ENCODE measurements at places on chromosomes 1 and 21.
A peak's percentile ranks its signal among the peaks of the same experiment; 100 is the strongest.

GRCh38 chr1:191592039-191592438, 566.2 kb upstream of the RGS18 start:
- H3K4me1 ChIP-seq: no peaks in the 10 kb centered on the region
- no peak for DNase-seq
- H3K36me3 ChIP-seq: no peaks in the 10 kb centered on the region
- no peaks in the 10 kb centered on the region for H3K27me3 ChIP-seq
- H3K4me3 ChIP-seq: no peak overlapping the region

DNA sequence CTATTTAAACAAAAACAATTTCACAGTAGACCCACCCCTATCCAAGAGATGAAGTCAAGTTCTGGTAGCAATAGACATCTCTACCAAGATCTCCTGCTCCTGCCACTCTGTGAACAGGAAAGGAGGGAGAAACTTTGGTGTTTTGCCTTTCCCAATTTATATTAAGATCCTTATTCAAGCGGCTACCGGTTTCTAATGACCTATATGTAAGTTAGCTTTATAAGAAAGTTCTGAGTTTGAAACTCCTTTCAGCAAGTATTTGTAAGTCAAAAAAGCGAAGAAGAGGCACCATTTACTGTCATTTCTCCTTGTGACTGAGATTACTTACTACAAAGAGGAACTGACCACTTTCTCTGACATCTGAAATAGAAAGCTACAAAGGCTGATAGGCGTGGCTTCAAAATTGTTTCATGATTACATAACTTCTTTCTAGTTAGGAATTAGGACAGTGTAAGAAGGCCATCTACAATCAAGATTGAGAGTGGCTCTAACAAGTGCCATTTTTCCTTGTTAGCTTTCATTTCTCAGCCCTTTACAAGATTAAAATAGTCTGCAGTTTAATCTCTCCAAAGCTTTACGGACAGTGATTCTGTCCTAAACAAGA, at the start of gene MNDA:
Gene MNDA, plus strand, starts transcription at position 448 of the 604 bp plus-strand sequence. CDS start 10,803 bp downstream, outside the sequence.
- H3K27me3 ChIP-seq: peaks cover 18% of the 10 kb centered on the region
- DNase-seq: peak; percentile 23
- peak within 1 kb of the TSS; percentile 82 for H3K27ac ChIP-seq
- peaks cover 29% of the 10 kb centered on the region for H3K4me1 ChIP-seq

- H3K4me1 ChIP-seq: no peaks in the 10 kb centered on the region
- no peak for DNase-seq
- H3K36me3 ChIP-seq: no peaks in the 10 kb centered on the region
These were observed 210.1 kb upstream of the PTGFR start for GRCh38 chr1:78280626-78281025.

GRCh38 chr1:81654147-81654546, 146.6 kb upstream of the ADGRL2 start:
- DNase-seq: no peak
- H3K36me3 ChIP-seq: no peaks in the 10 kb centered on the region

- peak overlapping the region; percentile 61 for H3K27ac ChIP-seq
- H3K4me1 ChIP-seq: peaks cover 72% of the 10 kb centered on the region
- peaks cover 10% of the 10 kb centered on the region for H3K36me3 ChIP-seq
- no peak overlapping the region for H3K4me3 ChIP-seq
- no peaks in the 10 kb centered on the region for H3K27me3 ChIP-seq
These were observed 10.8 kb downstream of the SLAMF1 start for GRCh38 chr1:160636076-160636475.

DNA sequence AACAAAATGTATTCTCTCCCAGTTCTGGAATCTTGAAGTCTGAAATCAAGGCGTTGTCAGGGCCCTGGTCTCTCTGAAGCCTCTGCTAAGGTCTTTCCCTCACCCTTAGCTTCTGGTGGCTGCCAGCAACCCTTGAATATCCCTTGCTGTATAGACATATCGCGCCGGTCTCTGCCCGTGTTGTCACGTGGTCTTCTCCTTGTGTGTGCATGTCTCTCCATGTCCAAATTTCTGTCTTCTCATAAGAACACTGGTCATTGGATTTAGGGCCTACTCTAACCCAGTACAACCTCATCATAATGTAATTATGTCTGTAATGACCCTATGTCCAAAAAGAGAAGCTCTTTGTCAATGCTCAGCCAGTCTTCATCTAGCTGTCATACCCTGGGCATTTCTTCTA, 85.7 kb upstream of the ETS2 start:
- H3K4me1 ChIP-seq: no peaks in the 10 kb centered on the region
- H3K36me3 ChIP-seq: no peaks in the 10 kb centered on the region
- DNase-seq: no peak
- H3K4me3 ChIP-seq: no peak overlapping the region
- H3K27me3 ChIP-seq: no peaks in the 10 kb centered on the region

- H3K4me3 ChIP-seq: no peak overlapping the region
- H3K27ac ChIP-seq: no peak overlapping the region
- no peaks in the 10 kb centered on the region for H3K27me3 ChIP-seq
- H3K4me1 ChIP-seq: no peaks in the 10 kb centered on the region
- H3K36me3 ChIP-seq: peaks cover 14% of the 10 kb centered on the region
- DNase-seq: no peak
These were observed 35.2 kb upstream of the KCNJ15 start for GRCh38 chr21:38221594-38221993.

DNA sequence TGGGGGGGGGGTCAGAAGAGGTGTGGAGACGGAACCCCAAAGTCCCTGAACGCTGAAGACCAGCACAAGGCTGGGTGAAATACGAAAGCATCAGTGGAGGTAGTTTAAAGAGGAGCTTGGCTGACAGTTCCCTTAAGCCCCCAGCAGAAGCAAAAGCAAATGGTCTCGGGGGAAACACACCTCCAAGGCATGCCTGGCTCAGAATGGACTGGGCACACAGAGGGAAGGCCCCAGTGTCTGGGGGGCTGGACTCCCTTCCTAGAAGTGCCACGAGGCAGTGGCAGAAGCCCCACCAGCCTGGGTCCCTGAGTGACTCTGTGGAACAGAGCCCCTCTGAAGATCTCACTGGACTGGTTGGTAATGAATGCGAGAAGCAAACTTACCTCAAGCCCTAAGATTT, 43.9 kb downstream of the UBE2G2 start:
- no peaks in the 10 kb centered on the region for H3K27me3 ChIP-seq
- DNase-seq: no peak
- no peak overlapping the region for H3K27ac ChIP-seq
- H3K4me3 ChIP-seq: no peak overlapping the region
- H3K36me3 ChIP-seq: peaks cover 7% of the 10 kb centered on the region
- H3K4me1 ChIP-seq: peaks cover 5% of the 10 kb centered on the region

- no peak for DNase-seq
- H3K36me3 ChIP-seq: no peaks in the 10 kb centered on the region
- no peaks in the 10 kb centered on the region for H3K27me3 ChIP-seq
- H3K4me3 ChIP-seq: no peak overlapping the region
These were observed 81.1 kb upstream of the TIAM1 start for GRCh38 chr21:31425138-31425537.

DNA sequence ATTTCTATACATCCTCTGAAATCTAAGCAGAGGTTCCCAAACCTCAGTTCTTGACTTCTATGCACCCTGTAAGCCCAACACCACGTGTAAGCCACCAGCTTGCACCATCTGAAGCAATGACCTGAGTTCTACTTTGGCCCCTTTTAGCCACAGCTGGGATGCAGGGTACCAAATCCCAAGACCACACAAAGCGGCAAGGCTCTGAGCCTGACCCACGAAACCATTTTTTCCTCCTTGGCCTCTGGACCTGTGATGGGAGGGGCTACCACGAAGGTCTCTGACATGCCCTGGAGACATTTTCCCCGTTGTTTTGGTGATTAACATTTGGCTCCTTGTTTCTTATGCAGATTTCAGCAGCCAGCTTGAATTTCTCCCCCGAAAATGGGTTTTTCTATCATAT, 38.8 kb downstream of the STXBP3 start:
- H3K4me1 ChIP-seq: no peaks in the 10 kb centered on the region
- peaks cover 48% of the 10 kb centered on the region for H3K36me3 ChIP-seq
- H3K27ac ChIP-seq: no peak overlapping the region
- no peaks in the 10 kb centered on the region for H3K27me3 ChIP-seq
- H3K4me3 ChIP-seq: no peak overlapping the region

- no peak overlapping the region for H3K4me3 ChIP-seq
- no peaks in the 10 kb centered on the region for H3K4me1 ChIP-seq
- no peaks in the 10 kb centered on the region for H3K27me3 ChIP-seq
- peaks cover 4% of the 10 kb centered on the region for H3K36me3 ChIP-seq
- no peak for DNase-seq
These were observed 61.2 kb upstream of the MAP10 start for GRCh38 chr1:232743999-232744398.
